ENCODE measurements at places on chromosomes 5 and 9. TPM values are rescaled to one million over a fixed set of nuclear protein-coding genes. Genes with fewer than 3 reads are reported as not detected.
A peak's percentile ranks its signal among the peaks of the same experiment; 100 is the strongest.

DNA sequence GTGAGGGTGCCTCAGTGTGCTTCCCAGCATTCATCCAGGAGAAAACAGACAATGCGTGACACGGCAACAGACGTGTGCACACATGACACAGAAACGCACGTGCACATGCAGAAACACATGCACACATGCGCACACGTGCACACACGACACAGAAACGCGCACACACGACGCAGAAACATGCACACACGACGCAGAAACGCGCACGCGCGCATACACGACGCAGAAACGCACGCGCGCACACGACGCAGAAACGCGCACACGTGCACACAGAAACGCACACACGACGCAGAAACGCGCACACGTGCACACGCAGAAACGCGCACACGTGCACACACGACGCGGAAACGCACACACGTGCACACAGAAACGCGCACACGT lies 16.5 kb downstream of the TPPP start:
- no peak for DNase-seq

- no peak for DNase-seq
Observed at GRCh38 chr5:116478491-116478890, 96.1 kb downstream of the SEMA6A start.

GRCh38 chr5:77483682-77484081 lies 8.4 kb downstream of the WDR41 start:
- no peak for DNase-seq

- DNase-seq = no peak
Observed at GRCh38 chr5:59674763-59675162, 218.8 kb downstream of the PDE4D start.

- DNase-seq = peak; percentile 64
Observed at GRCh38 chr9:124291801-124292396, 34.1 kb downstream of the NEK6 start.

Gene HTR4
- total RNA-seq = not detected

Gene C6
- not detected for total RNA-seq

GRCh38 chr5:19862711-19863110 lies 125.3 kb downstream of the CDH18 start:
- no peak for DNase-seq

Data from tongue (tissue), 3 donors.